ENCODE measurements at places on chromosomes 2 and 18.
A peak's percentile ranks its signal among the peaks of the same experiment; 100 is the strongest.

DNA sequence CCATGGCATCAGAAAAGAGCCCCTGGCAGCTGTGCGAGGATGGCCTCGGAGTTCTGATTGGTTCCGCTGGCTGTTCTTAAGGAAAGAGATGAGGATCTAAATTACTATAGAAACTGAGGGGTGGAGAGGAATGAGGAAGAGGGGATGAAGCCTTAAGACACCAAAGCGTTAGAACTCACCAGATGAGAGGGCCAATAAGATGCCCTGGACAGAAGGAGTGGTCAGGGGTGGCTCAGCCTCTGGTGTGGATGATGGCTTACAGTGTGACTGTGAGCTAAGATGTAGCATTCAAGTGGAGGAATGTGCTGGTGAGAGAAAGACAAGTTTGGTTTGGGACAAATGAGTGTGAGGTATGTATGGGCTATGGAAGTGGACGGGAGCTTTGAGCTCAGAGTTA lies 97.8 kb downstream of the ZFP36L2 start:
- DNase-seq: no peak

DNA sequence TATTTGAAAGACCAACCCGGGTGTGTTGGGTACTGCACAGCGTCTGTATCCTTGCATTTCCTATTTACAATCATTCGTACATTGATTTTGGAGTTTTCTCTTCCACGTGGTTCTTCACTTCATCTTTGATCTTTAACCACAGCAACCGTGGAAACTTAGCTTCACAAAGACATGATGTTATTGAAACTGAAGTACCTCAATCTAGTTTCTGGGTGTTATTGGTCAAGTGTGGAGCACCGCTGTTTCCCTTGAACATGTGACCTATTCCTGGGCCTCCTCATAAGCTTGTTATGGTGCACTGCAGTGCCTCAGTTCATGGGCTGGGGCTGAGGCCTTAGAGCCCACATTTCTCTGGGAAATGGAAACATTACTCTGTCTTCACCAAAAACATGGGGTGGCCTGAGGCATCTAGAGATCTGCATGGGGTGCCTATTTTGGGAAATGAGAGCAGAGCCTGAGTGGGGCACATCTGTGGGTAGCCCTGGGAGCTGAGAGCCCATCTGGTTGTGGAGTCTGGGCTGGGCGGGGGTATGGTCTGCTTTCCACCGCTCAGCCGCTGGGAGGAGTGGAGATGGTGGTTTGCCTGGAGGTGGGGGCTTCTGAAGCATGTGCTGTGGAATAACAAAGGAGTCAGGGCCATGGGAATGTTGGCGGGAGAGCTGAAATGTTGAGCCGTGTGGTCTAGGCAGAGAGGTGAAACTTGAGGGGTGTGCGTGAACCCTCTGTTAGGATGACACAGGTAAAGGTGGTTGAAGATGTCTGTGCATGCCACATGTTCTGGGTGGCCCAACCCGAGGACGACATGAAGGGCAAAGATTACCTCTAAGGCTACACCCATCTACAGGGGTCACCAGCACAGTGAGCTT lies 37.4 kb downstream of the ZNF236 start:
- no peak for DNase-seq

GRCh38 chr2:20093263-20094141 lies 42.1 kb upstream of the LAPTM4A start:
- DNase-seq: peak; percentile 38

GRCh38 chr2:120396861-120397811 lies 51.2 kb downstream of the INHBB start:
- DNase-seq: peak; percentile 1

DNA sequence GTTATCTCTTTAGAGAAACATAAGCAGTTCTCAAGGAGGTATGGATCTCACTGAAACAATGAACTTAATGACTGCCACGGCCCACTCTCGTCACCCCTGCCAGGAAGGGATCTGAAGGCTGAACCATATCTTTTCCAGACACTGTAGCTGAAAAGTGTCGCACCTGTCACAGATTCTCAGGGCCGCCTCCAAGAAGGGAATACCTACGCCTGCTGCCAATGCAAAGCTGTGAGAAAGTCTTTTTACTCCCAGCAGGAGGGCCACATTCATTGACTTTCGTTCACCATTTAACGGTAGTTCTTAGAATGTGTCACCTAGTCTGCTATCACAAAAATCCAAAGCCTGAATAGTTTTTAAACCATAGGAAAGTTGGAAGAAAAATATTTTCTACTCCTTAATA lies 66.7 kb upstream of the SH3BP4 start:
- DNase-seq: no peak

- DNase-seq: no peak
These were observed 25.5 kb downstream of the VRK2 start for GRCh38 chr2:58072102-58072501.

DNA sequence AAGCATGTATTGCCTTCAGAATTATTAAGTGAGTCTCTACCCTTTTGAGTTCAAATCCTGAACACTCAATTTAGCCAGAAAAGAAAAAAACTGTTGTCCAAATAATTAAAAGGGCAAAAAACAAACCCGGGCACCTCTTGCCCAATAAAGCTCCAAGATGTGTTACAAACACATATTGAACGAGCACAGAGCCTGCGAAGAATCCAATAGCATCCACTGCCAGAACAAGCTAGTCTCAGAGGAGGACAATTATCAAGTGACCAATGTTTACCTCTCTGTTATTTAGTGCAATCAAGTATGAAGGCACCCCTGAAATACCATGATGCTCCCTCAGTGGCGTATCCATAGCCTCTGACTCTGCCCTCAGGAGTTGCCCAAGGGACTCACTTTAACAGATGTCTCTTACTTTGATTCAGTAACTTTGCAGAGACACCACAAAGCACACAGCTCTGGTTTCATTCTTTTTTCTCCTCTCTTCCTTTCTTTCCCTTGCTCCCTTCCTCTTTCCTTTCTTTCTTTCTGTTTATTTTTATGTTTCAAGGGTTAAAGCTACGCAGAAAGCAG lies 93.5 kb upstream of the SPATS2L start:
- no peak for DNase-seq

DNA sequence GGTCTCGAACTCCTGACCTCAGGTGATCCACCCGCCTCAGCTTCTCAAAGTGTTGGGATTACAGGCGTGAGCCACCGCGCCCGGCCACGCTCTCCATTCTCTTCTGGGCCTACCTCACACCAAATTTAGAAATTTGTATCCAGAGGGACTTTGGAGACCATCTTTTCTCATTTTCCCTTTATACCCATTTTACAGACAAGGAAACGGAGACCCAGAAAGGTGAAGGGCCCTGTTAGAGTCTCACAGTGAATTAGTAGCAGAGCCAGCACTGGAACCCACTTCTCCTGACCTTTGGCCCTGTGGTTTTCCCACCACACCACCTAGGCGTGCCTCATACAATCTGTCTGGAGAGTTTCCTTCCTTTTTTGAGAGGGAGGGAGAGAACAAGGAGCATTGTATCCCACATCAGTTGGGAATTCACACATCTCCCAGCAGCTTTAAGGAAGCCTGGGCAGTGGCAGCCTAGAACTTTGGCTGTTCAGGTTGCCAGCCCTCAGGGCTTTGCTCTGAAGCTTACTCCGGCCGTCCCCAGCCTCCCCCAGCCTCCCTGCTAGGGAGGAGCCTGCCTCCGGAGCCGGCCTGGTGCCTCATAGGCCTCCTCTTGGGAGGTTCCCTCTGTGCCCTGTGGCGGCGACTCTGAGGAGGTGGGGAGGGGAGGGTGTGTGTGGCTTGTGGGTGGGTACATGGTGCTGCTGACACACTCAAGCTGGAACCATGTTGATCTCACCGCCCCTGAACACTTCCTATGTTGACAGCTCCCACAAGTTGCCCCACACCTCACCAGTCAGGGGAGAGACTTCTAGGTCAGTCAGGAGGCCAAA lies 13.8 kb downstream of the FOSL2 start:
- no peak for DNase-seq

Measured in non-pigmented ciliary epithelial cell (primary cell).